ENCODE measurements at places on chromosomes 12 and 14. TPM values are rescaled to one million over a fixed set of nuclear protein-coding genes. Genes with fewer than 3 reads are reported as not detected.

The DPY19L2 gene
- 4.8 TPM for total RNA-seq

The PSMA6 gene
- total RNA-seq: 225 TPM

The KRT6C gene
- total RNA-seq: not detected

The PTGDR gene
- total RNA-seq: 0.16 TPM

The RAD52 gene
- 14.0 TPM for total RNA-seq
